C1 segment of cervical spinal cord (tissue), 14 donors: ENCODE measurements at places on chromosomes 3 and 15.

DNA sequence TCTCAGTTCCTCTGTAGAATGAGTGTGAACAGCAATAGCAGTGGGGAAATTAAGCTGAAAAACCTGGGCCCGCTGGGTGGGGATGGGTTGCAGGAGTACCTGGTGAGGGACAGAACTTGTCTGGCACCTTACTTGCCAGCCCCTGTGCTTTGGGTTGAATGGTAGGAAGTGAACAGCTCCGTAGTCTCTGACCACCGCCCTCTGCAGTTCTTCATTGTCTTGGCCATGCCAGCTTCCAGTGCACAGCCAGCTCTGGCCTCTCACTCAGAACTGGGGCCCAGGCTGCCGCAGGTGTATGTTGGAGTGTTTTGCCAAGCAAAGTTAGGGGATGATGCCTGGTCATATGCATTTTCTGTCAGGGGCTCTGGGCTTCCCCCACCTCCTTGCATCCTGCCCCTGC, 14.0 kb upstream of the CHST14 start:
- no peak for DNase-seq

- no peak for DNase-seq
Observed at GRCh38 chr3:177144922-177145321, 52.4 kb downstream of the TBL1XR1 start.

DNA sequence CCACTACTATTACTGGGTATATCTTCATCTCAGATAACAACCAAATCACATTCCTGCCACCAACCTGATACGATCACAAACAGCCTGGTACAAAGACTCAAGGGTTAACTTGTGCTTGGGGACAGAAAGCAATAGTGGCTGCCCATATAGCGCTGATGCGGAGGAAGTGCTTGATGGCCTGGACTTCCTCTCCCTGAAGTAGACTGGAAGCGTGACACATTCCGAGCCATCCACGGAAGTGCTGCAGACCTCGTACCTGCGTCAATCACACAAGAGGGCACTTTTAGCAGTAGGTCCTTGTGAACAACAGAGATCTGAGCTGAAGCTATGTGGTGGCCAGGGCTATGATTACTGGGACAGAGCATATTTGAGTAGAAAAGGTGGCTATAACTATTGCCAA, 17.3 kb upstream of the C3orf62 start:
- no peak for DNase-seq

GRCh38 chr3:56917361-56918110, 115.8 kb upstream of the ARHGEF3 start:
- DNase-seq: no peak

DNA sequence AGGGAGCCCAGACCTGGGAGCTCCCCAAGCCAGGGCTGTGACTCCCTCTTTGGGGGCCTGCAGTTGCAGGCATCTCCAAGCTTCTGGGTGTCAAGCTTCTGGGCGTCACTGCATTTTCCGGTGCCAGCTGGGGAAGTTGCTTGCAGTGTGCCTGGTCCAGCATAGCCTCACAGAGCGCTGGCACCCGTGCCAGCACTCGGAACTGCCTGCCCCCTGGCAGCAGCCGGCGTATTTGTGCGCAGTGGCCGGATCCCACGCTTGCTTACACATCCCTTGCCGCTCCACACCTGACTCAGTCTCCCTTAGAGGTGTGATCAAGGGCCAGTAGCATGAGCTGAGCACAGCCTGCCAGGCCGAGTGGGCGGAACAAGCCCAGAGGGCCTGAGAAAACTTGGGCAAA, 37.0 kb downstream of the COMMD2 start:
- no peak for DNase-seq

DNA sequence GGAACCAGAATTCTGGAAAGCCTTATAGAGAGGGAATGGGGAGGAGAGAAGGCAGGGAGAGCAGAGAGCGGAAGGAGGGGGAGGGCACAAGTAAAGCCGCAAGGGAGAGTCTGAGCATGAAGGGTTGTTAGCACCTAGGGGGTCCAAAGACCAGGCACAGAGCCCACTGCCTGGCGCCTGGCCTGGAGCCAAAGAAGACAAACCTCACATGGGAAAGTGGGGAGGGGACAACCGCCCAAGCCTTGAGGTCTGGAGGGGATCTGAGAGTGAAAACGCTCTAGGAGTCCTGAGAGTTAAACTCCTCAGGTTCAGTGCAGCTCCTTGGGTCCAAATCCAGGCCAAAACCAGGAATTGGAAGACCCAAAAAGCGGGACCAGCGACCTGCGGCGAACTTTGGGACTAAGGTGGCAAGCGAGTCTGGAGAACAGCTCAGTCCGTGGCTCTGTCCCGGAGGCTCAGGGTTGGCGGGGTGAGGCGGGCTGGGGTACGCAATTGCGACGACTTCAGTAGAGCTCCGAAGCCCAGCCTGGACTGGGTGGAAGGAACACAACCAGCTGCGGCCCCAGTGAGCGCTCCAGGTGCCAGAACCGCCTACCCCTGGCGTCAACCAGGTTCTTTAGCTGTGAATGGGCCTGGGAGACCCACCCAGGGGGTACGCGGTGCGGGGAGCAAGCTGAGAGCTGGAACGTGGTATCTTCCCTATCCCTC, 807 bp upstream of the INAFM2 start:
- DNase-seq: no peak

- DNase-seq: no peak
Observed at GRCh38 chr15:66278056-66278455, 15.3 kb upstream of the DIS3L start.

DNA sequence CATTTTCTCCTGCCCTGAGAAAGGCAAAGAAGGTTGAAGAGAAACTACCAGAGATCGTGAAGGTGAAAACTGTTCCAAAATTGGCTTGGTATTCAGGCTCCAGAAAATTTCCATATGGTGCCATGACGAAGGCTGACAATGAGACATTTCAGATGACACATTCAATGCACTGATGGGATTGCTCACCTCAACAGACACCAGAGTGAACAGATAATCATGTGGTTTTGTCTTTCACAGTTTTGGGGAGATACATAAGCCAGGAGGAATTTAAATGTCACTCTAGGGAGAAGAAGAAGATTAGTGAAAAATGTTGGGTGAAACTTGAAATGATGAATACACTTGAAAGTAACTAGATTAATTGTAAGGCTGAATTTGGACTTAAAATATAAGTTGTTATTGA, 339.7 kb upstream of the EPHA3 start:
- no peak for DNase-seq

DNA sequence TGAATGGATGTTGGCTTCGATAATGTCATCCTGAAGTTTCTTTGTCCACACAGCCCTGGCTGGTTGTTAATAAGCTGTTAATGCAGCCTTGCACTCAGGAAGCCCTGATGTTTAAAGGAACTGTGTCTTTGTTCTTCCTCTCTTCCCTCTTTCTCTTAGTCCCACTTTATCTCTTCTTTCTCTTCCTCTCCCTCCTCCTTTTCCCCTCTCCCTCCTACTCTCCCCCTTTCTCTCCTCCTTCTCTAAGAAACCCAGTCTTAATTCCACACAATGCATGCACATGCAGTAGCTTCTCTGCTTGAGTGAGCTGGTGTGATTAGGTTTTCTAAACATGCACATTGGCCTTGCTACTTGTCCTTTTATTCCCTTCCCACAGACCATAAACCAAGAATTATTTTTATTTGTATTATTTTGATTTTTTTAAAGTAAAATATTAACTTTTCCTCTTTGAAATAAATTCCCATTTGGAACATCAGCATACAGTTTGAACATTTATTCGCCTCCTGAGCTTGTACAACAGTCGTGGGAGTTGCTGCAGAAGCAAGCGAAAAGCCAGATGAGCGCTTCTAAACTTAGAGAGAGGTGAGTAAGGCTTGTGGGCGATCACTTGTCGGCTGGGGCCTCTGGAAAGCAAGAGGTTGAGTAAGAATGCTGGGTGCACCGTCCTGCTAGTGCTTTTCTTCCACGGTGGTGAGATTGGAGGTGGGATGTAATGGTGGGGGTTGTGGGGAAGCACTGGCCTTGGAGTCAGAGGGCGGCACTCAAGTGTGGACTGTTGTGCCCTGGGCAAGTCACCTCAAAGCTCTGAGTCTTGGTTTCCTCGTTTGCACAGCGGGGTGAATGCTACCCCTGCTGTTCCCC, 7.2 kb downstream of the GHRL start:
- no peak for DNase-seq

- DNase-seq: peak; percentile 64
Observed at GRCh38 chr3:46701181-46701939, at the start of gene TMIE. Gene TMIE (plus strand): TSS chr3:46701392. CDS start chr3:46701488, 96 bp downstream.

GRCh38 chr3:14124223-14124614, 451 bp downstream of the CHCHD4 start:
- DNase-seq: peak; percentile 84

DNA sequence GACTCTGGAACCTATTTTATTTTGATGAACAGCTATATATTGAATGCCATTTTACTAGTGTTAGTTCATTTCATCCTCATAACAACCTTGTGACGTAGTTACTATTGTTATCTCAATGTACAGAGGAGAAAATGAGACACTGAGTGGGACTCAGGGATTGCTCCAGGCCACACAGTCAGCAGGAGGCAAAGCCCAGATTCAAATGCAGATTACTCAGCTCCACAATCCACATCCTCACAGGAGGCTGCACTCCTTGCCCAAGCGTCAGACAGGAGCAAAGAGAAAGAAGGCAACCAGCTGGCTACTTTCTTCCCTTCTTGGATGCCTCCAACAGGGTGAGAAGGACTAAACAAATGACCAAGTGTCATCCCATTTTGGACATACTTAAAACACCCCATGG, 92.0 kb upstream of the CCDC54 start:
- DNase-seq: no peak

- DNase-seq: no peak
Observed at GRCh38 chr15:70329179-70329578, 231.5 kb upstream of the TLE3 start.

DNA sequence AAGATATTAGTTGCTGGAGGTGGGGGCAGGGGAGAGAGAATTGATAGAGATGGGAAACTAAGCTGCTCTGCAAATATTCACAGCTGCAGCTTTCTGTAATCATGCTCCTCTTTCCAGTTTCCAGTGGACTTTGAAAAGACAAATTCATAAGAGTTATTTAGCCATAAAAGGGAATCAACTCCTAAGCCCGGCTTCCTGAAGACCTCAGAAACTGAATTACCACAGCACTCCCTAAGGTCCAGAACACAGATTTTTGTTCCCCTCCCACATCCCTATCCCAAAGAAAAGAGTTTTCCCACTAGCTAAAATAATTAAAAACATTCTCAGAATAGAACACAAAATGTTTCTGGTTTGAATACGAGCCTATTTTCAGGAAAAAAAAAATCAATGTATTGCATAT, 871.8 kb upstream of the NR2F2 start:
- DNase-seq: no peak

- no peak for DNase-seq
Observed at GRCh38 chr3:69871868-69872267, 127.7 kb upstream of the SAMMSON start.

- DNase-seq: no peak
Observed at GRCh38 chr15:89052474-89052873, 35.8 kb upstream of the ABHD2 start.
